ENCODE measurements at places on chromosomes 1 and 21. TPM values are rescaled to one million over a fixed set of nuclear protein-coding genes. Genes with fewer than 3 reads are reported as not detected.

DNA sequence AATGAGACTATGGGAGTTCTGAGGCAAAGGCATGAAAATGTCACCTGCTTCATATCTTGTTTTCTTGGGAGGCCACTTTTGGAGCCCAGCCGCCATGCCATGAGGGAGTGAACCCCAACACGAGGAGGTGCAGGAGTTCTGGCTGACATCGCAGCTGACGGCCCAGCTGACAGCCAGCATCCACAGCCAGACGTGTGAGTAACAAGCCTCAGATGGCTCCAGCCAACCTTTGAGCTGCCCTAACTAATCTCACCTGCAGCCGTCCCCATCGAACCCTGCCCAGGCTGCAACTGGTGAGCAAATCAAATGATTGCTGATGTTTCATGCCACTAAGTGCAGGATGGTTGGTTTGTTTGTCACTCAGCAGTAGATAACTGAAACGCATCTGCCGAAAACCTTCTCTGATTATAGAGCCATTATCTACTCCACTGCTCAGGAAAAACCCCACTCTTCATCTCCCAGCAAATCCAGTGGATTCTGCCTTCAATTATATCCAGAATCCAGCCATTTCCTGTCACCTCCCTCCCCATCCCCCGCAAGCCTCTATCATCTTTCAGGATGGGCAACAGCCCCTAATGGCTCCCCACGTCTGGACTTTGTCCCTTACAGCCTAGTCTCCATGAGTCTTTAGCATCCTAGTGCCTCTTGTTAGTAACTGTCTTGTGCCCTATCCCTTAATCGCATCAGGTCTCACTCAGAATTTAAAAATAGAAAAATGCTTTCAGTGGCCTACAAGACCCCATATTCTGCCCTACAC is 18.5 kb upstream of the RAB4A start:
- no peak for DNase-seq

- no peak for DNase-seq
Measured at GRCh38 chr21:37473491-37473890, 106.9 kb downstream of the DYRK1A start.

DNA sequence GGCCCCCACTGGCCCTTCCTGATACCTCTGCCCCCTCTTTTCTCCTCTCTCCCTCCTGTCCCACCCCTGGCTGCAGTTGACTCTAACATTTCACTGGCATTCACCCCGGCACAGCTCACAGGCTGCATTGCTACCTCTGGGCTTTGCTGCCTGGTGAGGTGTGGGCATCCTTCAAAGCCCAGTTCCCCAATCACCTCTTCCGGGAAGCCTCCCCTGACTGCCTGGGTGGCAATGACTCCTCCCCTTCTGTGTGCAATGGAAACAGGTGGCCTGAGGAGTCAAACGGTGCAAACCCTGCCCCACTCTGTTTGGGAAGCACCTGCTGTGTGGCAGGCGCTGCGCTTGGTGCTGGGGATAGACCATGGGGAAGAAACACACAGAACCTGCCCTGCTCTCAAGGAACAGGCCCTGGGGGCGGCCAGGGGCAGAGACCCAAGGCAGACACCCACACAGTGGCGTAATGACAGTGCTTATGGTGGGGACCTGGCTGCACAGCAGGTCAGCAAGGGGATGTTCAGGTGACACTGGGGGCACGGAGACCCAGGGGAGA is 39.3 kb upstream of the POFUT2 start:
- peak; percentile 8 for DNase-seq

The RGS8 gene
- total RNA-seq, result not detected

The UTS2 gene
- total RNA-seq, result not detected

Data from lung (tissue), 17 donors.